ENCODE measurements at places on chromosomes 3 and 15.

DNA sequence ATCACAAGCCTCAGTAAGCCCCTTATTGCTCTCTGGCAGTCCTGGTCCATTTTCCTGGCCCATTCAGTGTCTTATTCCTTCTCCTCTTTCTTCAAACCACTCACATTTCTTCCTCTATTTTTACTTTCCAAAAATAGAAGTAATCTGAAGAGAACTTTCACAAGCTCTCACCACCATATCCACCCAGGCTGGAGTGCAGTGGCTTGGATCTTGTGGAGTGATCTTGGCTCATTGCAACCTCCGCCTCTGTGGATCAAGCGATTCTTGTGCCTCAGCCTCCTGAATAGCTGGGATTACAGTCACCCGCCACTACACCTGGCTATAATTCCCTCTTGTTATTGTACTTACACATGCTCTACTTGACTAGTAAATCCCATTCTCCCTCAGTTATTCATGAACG lies 16.8 kb downstream of the ARMC8 start:
- no peak for DNase-seq

DNA sequence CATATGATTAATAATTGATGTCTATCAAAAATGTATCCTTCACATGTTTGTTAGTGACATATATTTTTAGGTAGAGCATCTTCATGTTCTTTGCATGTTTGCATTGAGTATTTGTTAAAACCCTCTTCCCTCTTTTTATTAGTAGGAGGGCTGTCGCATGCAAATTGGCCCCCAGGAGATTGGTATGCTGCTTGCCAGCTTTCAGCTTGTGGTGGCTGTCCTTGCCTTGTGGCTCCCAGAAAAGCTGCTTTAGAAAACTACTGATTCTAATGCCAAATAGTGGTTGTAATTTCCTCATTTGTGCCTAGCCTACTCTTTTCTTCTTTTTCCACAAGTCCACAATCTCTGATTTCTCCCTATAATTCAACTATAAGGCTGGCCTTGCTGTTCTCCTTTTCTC lies 886.8 kb downstream of the VGLL3 start:
- DNase-seq: no peak

GRCh38 chr3:114155370-114155821 lies 23.5 kb downstream of the DRD3 start:
- peak; percentile 36 for DNase-seq

GRCh38 chr3:29721789-29722188 lies 440.9 kb downstream of the RBMS3 start:
- DNase-seq: no peak

- no peak for DNase-seq
Measured at GRCh38 chr3:9185046-9185445, 64.4 kb downstream of the SRGAP3 start.

DNA sequence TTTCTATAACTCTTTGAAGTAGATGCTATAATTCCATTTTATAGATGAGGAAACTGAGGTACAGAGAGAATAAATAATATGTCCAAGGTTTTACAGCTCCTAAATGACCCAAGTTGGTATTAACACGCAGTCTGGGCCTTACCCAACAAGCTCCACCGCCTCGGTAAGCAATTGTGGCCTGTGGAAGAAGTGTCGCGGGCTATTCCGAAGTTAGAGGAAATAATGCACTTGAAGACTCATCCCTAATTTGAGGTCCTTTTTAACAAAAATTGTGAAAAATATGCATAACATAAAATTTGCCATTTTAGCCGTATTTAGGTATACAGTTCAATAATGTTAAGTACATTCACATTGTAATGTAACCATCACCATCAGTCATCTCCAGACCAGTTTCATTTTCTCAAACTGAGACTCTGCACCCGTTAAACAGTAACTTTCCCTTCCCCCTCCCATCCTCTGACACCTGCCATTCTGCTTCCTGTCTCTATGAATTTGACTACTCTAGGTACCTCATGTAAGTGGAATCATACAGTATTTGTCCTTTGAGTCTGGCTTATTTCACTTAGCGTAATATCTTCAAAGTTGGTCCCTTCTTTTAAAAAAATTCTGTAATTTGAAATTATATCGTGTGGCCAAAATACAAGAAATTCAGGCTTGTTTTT lies 18.2 kb downstream of the IDH3A start:
- no peak for DNase-seq

DNA sequence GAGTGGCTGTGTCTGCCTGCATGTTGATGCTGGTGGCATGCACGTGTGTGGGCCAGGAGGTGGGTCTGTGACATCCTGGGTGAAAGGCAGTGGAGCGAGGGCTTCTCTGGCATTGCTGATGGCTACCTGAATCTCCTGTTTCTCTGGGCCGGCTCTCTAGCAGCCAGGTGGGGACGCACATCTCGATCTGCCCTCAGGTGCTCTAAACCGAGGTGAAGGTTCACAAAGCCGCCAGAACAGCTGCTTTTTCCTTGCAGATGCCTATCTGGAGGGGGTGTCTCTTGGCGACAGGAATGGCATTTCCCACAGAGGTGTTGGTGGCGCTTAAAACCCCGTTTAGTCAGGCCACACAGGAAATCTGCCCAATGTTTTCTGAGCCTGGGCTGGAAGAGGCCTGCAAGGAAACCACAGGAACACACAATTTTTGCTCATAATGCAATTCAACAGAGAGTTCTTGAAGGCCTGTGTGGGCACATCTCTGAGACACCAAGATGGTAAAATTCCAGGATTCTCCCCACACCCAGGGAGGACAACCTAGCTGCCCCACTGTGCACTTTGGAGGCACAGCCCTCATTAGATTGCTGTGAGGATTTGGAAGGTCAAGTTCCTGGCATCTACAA lies 11.9 kb downstream of the TMEM158 start:
- DNase-seq: no peak

- DNase-seq: no peak
Measured at GRCh38 chr3:64331605-64332004, 106.3 kb upstream of the PRICKLE2 start.

DNA sequence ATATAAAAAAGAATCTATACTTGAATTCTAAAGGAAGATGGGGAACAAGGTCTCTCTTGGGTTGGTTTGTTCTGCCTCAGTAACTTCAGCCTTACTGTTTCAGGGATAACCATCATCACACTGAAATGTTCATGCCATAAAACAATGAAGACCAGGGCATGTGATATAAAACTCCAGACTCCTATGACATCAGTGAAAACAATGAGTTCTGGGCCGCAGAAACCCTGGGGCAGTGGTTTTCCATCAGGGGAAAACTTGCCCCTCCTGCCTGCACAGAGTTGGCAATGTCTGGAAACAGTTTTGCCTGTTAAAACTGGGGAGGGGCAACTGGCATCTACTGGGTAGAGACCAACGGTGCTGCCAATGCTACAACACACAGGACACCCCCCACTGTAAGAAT lies 46.8 kb downstream of the CA12 start:
- DNase-seq: no peak

DNA sequence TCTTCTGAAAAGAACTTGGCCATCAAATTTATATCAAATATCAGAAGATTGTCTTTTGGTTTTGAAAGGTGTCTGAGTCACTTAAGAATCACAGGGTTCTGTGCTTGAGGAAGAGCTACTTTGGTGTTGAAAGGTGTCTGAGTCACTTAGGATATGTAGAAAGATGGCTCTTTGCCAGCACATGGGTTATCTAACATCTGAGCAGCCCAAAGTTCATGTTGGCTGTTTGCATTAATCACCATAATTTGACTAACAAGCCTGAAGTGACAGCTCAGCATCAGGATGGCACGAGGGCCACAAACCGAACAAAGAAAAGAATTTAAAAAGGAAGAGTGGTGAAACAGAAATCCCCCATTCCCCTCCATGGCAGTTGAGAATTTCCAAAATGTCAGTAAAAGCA lies 190.5 kb upstream of the CMC1 start:
- DNase-seq: no peak

DNA sequence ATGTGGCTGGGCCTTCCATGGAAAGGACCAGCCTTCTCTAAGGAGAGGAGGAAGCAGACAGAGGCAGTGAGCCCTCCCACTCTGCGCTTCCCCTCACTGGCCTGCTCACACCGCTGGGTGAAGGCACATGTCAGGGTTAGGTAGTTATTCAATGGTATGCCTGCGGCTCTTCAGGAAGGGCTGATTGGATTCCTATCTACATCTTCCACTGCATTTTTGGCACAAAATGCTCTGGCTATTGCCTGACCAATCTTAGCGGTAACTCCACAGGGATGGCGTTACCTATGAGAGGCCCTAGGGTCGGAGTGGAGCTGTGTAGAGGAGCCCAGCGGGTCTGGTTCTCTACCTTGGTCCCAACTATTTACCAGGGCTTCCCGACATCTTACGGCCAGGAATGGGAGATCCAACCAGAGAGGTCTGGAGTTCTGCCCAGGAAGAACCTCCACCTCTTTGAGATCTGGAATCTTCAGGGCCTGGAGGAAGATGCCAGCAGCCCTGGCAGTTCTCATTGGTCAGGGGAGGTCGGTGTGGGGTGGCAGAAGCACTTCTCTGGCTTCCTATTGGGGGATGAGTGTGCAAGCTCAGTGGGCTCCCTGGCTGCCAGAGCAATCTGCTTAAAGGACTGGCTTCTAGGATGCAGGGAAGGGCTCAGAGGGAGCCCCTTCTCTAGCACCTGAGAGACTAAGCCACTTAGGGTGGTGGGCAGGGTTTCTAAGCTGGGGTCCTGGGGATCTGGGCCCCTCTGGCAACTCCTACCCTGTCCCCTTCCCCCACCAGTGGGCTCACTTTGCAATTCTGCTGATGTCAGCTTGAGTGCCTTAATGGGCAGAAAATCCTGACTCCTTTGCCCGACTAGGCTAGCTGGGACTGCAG lies 24.3 kb downstream of the SNX33 start:
- peak; percentile 45 for DNase-seq

DNA sequence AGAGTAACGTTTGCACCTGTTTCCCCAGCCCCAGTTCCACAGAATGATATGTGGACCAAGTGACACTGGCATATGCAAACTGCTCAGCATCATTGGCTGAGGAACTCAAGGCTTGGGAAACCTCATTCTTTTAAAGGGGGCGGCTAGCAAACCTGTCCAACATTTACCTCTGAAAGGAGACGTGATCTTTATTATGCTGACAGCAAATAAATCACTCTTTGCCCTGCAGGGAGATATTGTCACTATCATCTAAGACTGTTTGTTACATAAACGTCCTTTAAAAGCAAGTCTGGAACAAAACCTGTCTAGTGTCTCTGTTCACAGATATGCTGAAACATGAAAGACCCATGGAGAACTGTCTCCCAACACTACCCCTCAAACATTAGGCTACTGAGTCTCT lies 21.5 kb downstream of the CA12 start:
- no peak for DNase-seq

GRCh38 chr3:156395961-156396710 lies 158.8 kb downstream of the SSR3 start:
- DNase-seq: no peak

DNA sequence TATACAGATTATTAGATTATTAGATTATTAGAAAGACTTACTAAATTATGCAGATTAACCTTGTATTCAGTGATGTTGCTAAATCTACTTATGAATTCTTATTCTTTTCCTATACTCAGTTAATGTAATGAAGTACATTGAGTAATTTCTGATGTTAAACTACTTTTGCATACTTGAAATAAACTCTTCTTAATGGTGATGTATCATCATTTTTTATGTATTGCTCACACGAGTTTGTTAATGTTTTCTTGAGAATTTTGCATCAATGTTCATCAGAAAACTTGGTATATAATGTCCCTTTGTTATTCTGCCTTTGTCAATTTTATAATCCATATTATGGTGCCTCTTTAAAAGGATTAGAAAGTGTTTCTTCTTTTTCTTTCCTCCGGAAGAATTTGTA lies 163.2 kb upstream of the COL8A1 start:
- no peak for DNase-seq

DNA sequence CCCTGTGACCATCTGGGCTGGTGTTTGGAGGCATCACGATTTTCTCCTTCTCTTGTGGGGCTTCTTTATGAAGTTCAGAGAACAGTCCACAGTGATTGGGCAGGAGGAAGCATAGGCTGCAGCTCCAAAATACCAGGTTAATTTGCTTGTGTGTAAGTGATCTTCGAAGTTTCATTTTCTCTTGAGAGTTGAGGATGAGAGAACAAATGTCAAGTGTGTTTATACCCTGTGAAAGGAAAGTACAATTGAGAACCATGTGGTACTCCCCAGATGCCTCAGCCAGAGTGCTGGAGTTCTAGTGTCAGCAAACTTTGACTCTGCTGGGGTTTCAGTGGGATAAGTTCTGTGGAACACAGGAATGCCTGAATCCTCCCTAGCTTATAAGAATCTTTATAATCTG lies 357.1 kb upstream of the CFAP20DC start:
- no peak for DNase-seq

GRCh38 chr15:86199467-86200145 lies 119.9 kb downstream of the AGBL1 start:
- no peak for DNase-seq

GRCh38 chr15:91308855-91309254 lies 208.8 kb downstream of the SV2B start:
- peak; percentile 15 for DNase-seq

- no peak for DNase-seq
Measured at GRCh38 chr15:25181293-25182097, 226.7 kb downstream of the SNRPN start.

- DNase-seq: no peak
Measured at GRCh38 chr3:193830791-193831191, 237.8 kb downstream of the OPA1 start.

DNA sequence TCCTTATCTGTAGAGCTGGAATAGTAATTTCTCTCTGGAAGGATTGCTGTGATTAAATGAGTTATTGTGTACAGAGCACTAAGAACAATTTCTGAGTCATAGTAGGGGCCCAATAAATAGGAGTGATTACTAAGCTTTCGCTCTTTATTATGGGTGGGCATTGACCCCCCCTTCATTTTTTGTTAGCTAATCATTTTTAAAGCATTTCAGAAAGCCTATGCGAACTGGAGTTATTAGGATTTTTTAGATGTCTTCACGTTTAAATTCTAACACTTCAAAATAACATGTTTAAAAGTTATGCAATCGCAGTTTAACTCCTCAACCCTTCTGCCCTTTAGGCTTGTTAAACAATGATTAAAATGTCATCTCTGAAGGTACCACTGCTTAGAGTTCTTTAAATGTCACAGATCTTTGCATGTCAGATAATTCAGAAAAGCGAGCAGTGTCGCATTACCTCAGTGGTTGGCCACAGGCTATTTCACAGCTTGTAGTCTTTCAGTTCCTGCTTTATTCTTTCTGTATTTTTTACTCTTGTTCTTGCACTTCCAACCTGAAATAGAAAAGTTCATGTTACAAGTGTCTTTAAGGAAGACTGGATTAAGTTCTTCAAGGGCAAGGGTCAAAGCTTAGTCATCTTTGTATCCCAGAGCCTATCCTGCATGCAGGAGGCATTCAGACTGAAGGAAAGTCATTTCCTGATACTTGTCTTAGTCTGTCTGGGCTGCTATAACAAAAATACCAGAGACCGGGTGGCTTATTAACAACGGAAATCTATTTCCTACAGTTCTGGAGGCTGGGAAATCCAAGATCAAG lies 102.9 kb downstream of the FNDC3B start:
- DNase-seq: peak; percentile 37

GRCh38 chr3:40229386-40229785 lies 80.1 kb upstream of the EIF1B start:
- no peak for DNase-seq

- no peak for DNase-seq
Measured at GRCh38 chr3:155184011-155184410, 103.9 kb downstream of the MME start.

Measured in KBM-7 (cell line).